NCI-H1930 (cell line): ENCODE measurements at places on chromosomes 4 and X.

DNA sequence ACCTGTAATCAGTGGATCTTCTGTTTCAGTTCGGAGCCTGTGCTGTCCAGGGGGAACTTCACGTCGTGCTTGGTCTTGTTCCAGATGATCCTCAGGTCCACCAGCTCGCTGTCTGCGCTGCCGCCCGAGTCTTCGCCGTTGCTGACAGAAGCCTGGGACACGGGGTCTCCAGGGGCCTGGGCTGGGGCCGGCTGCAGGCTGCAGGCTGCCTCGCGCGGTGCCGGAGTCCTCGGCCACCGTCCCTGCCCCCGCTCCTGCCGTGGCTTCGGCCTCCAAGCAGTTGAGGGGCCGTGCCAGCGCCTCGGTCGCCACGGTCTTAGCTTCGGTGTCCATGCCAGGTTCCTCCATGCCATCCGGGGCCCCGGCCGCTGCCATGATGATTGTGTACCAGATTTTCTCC is 37.3 kb upstream of the CCNI start:
- no peak for DNase-seq

GRCh38 chrX:107288676-107289075 is 82.3 kb downstream of the DNAAF6 start:
- DNase-seq: no peak

DNA sequence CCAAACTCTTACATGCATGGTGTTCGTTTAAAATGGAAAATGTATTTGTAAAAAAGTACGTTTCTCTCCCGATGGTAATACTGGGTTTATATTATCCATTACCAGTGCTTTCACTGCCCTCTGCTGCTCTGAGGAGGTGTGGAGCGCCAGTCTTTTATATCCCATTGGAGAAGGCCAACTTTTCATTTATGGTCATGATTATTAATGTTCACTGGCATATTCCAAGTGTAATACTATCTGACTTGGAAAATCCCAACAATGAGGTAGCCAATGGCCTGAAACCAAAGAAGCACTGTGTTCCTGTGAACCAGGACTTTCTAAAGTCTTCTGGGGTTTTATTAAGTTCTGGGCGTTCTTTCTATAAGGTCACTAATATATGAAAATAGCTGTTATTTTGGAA is 80.7 kb downstream of the SYNPO2 start:
- peak; percentile 11 for DNase-seq

- no peak for DNase-seq
These were observed 11.7 kb upstream of the PITX2 start for GRCh38 chr4:110634350-110635162.

DNA sequence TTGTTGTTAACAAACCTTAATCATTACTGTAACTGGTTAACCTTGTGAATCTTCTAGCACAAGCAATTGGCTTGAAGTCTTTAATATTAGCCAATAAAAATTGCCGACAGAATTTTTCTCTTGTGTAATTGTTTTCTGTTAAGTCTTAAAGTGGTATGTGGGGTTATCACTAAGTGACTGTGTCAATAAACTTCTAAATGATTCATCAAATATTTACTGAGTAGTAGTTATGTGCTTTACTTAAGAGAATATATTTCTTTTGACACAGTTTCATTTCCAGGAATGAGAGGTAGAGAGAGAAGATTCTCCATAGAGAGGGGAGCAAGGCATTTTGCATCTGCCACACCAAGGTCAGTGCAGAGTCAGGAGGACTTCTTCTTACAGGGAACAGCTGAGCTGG is 2361.6 kb upstream of the AGA start:
- no peak for DNase-seq

DNA sequence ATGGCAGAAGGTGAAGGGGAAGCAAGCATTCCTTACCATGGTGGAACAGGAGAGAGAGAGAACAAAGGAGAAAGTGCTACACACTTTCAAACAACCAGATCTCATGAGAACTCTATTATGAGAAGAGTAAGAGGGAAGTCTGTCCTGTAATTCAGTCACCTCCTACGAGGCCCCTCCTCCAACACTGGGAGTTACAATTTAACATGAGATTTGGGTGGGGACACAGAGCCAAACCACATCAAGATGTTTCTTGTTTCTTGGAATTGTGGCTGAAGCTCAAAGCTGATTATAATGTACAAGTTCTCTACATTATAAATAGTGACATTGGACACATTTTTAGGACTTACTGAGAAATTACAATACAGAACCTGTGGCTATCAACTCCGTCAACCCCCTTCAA is 29.5 kb upstream of the TAPT1 start:
- no peak for DNase-seq

- DNase-seq: peak; percentile 49
These were observed 169.0 kb downstream of the CORIN start for GRCh38 chr4:47668810-47669408.

GRCh38 chrX:37905436-37906147 is 58.2 kb upstream of the DYNLT3 start:
- peak; percentile 38 for DNase-seq

GRCh38 chr4:183873409-183874185 is 31.5 kb upstream of the STOX2 start:
- no peak for DNase-seq

GRCh38 chrX:65575022-65575421 is 40.4 kb upstream of the LAS1L start:
- no peak for DNase-seq
